GM12878 (cell line): ENCODE measurements at places on chromosomes 13 and 19. TPM values are rescaled to one million over a fixed set of nuclear protein-coding genes. Genes with fewer than 3 reads are reported as not detected.

GRCh38 chr13:36715841-36716240 is 42.0 kb downstream of the SERTM1 start:
- DNase-seq: no peak

DNA sequence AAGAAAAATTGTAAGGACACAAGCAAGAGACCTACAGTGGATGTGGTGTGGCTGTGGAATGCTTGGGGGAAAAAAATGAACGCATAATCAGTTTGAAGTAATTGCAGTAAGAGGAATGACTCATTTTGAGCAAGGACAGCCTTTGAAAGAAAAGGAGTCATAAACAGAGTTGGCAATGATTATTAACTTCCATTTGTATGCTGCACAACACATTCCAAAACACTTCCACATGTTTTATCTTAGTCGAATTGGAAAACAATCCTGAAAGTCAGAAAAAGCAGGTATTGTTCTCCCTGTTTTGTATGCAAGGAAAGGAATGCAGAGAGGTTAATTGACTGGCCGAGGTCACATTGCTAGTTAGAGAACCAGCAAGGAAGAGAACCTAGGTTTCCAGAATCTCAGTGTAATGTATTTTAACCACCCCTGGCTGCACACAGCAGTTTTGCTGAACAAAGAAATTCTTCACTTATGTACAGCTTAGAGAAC is 630.0 kb upstream of the MIR17HG start:
- no peak for DNase-seq

DNA sequence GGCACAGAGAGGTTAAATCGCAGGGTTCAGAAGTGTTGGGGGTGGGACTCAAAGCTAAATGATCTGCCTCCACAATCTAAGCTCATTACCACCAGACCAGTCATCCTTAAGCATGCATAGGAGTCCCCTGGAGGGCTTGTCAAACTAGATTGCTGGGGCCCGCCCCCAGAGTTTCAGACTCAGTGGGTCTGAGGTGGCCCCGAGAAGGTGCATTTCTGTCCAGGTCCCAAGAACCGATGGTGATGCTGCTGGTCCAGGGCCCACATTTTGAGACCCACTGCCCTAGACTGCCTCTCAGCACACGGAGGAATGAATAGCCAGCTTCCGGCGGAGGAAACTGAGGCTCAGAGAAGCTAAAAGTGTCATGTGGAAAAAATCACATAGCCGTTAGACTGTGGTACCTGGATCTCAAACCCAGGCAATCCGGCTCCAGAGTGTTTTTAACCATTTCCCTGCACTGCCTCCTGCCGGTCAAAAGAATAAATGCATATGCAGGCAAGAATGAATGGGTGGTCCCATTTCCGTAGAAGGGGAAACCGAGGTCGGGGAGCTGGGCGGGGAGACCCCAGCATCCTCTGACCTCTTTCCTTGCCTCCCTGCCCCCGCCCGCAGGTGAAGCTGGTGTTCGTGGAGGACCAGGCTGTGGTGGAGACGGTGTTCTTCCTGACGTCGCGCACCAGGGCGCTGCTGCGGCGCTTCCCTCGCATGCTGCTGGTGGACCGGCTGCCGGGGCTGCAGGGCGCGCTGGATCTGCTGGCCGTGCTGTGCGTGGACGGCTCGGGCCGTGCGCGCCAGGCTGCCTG is 23.8 kb downstream of the ZSWIM9 start:
- no peak for DNase-seq

The RTBDN gene
- not detected in 2 replicates for total RNA-seq

The LILRA5 gene
- total RNA-seq: 0.41 and 0.51 TPM in 2 replicates

The ITGBL1 gene
- total RNA-seq: 0.16 and 0.28 TPM in 2 replicates

The C1QTNF9B gene
- not detected in 2 replicates for total RNA-seq
